ENCODE measurements at places on chromosomes 7 and 10. TPM values are rescaled to one million over a fixed set of nuclear protein-coding genes. Genes with fewer than 3 reads are reported as not detected.

Gene ANKRD26
- total RNA-seq = 6.9 TPM

Gene PRPS1L1
- not detected for total RNA-seq

Gene CDNF
- total RNA-seq = 0.09 TPM

Gene STEAP1B
- total RNA-seq = 3.8 TPM

Gene ABCC2
- total RNA-seq = 0.68 TPM

Gene OR2AE1
- not detected for total RNA-seq

All from pericardium fibroblast (primary cell).